Ecto neural progenitor cell (in vitro differentiated cells): ENCODE measurements at places on chromosomes 16 and 17.

DNA sequence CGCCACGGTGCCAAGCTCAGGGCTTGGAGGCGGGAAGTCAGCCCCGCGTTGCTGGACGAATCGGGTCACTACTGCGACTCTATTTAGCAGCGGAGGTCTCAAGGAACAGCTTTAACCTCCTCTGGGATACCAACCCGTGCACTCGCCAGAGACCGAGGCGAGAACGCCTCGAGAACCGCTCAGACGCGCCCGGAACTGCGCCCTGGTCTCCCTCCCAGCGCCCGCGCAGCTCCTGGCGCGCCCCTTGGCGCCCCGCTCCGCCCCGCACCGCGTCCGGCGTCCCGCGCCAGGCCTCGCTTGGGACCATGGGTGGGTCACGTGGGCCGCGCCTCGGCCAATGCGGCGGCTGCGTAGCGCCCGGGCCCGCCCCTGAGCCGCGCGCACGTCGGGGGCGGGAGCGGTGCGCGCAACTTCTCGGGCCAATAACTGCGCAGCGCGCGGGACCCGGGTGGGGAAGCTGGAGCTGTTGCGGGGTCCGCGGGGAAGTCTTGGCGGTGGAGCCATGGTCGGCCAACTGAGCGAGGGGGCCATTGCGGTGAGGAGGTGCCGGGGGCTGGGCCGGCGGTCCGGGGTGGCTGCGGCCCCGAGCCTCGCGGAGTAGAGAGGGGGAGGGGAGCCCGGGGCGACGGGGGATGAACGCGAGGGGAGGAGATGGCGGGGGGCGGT lies at the start of the genes RPA1 and SMYD4:
TSS of gene RPA1 (plus strand) at position 414 of the 666 bp plus-strand sequence. CDS start at position 503, 89 bp downstream.
TSS of gene SMYD4 (minus strand) at position 311 of the 666 bp plus-strand sequence. CDS start 1,908 bp downstream, outside the sequence.
- peak; percentile 96 for DNase-seq

GRCh38 chr17:82330322-82331239 lies 3.0 kb downstream of the SECTM1 start:
- DNase-seq = no peak

DNA sequence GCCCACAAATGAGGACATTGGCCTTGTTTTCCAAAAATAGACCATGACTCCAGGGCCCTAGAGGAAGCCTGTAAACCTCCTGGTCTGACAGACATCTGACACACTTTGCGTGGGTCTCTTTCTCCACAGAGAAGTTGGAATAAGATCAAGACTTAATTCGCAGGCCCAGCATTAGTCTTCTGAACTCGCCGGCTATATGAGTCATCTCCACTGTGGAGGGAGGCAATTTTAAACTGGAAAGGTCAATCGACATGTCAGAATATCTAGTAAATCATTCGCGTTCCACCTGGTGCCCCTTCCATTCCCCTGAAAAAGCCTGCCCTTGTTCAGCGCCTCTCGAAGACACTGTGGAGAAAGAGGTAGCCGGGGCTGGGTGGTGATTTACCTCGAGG lies 140.1 kb downstream of the CLEC16A start:
- DNase-seq = no peak

GRCh38 chr17:60154616-60155426 lies 5.0 kb downstream of the CA4 start:
- peak; percentile 54 for DNase-seq

- no peak for DNase-seq
Observed at GRCh38 chr17:80034791-80035686, 633 bp downstream of the TBC1D16 start.

DNA sequence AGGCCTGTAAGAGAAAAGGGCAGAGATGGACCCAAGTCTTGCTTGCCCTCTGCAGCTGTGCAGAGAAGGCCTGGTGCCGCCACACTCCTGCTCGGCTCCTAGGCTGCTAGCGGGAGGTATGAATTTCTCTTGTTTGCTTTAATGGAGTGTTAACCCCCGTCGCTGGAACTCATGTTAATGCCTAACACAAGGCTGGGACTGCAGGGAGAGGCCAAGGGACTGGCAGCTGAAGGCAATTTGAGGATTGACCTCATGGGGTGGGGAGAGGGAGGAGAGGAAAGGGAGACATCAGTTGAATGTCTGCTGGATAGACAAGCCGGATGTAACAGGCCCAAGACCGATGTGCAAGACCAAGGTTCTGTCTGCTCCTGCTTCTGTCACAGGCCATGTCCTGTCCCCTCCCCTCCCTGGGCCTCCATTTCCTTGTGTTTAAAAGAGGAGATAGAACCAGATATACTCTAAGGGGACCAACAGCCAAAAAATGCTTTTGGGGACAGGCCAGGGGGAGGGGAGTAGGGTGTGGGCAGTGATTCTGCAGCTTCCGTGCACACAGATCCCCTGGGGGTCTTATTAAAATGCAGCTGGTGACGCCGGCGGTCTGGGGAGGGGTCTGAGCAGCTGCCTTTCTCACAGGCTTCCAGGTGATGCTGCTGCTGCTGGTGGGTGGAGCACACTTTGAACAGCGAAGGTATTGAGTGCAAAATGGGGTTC lies 46.7 kb upstream of the TBX2 start:
- no peak for DNase-seq

GRCh38 chr17:20968913-20969616 lies 73.7 kb downstream of the USP22 start:
- DNase-seq = no peak

DNA sequence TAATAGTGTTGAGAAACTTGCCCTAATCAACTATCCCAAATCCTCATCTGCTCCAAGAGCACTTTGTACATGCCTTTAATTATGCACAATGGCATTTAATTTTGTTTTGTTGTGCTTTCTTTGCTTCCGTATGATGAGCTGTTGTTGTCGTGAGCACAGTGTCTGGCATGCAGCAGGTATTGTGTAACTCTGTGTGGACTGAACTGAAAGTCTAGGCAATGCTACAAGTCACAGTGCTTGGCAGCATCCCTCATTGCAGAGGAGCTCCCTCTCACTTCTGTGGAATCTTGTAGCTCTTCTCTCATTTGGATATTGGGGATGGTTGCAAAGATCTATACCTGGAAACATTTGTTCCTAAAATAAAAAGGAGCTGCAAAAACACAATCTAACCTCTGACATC lies 502.2 kb upstream of the CA10 start:
- DNase-seq = no peak

- no peak for DNase-seq
Observed at GRCh38 chr17:609232-609810, 105.3 kb downstream of the VPS53 start.

DNA sequence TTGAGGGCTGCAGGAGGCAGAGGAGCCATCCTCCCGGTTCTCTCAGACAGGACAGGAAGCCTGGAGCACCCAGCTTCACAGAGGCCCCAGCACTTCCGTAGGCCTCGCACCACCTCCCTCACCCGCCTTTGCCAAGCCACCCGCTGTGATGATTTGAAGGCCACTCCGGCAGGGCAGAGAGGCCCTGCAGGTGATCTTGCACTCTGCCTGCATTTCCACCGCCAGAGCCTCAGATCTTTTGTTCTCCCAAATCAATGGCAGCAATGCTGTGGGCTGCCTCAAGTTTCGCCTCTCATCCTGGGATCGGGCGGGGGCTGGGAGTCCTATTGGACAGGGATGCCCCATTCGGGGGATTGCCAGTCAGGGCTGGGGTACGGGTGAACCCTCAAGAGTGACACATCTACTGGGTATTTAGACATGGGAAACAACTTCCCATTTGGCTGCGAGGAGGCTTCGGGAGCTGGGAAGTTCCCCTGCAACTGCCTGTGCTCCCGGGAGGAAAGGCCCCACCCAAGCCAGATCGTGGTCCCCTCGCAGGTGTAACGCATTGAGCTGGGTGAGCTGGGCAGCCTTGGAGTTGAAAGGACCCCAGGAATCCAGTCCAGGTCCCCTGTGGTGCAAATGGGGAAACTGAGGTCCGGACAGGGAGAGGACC lies 34.8 kb upstream of the PEMT start:
- DNase-seq = peak; percentile 66

- DNase-seq = no peak
Observed at GRCh38 chr17:41618341-41619035, 5.9 kb downstream of the KRT17 start.

GRCh38 chr16:15502041-15502725 lies 67.8 kb downstream of the BMERB1 start:
- no peak for DNase-seq

- no peak for DNase-seq
Observed at GRCh38 chr17:8628172-8628571, 2.4 kb downstream of the MYH10 start.

- DNase-seq = peak; percentile 67
Observed at GRCh38 chr17:40364121-40364861, at the start of gene GJD3. TSS of gene GJD3 (minus strand) at chr17:40364737. CDS start at chr17:40363815, 922 bp downstream.

GRCh38 chr17:60079401-60080243 lies 901 bp upstream of the HEATR6 start:
- peak; percentile 45 for DNase-seq

DNA sequence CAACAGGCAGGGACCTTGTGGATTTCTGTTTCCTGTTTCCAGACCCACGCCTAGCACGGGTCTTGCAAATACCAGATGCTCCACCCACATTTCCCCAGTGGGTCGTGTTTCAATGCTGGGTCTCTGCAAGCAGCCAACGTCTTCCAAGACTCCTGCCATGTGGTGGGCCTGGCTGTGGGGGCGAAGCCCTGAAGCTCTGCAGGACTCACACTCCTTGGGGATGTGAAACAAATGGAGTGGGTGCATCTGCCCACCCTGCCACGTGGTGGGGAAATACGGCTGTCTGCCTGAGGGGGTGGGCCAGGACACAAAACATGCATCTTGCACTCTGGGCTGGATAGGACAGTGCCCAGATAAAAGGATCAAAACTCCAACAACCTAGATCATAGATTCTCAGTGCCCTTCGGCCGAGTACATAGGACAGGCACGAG lies 32.6 kb downstream of the FA2H start:
- no peak for DNase-seq

- peak; percentile 47 for DNase-seq
Observed at GRCh38 chr16:51268237-51268636, 117.2 kb upstream of the SALL1 start.

GRCh38 chr17:7850701-7851437 lies 4.0 kb upstream of the TMEM88 start:
- peak; percentile 53 for DNase-seq

GRCh38 chr17:32349503-32349853 lies 479 bp upstream of the ZNF207 start:
- DNase-seq = no peak

DNA sequence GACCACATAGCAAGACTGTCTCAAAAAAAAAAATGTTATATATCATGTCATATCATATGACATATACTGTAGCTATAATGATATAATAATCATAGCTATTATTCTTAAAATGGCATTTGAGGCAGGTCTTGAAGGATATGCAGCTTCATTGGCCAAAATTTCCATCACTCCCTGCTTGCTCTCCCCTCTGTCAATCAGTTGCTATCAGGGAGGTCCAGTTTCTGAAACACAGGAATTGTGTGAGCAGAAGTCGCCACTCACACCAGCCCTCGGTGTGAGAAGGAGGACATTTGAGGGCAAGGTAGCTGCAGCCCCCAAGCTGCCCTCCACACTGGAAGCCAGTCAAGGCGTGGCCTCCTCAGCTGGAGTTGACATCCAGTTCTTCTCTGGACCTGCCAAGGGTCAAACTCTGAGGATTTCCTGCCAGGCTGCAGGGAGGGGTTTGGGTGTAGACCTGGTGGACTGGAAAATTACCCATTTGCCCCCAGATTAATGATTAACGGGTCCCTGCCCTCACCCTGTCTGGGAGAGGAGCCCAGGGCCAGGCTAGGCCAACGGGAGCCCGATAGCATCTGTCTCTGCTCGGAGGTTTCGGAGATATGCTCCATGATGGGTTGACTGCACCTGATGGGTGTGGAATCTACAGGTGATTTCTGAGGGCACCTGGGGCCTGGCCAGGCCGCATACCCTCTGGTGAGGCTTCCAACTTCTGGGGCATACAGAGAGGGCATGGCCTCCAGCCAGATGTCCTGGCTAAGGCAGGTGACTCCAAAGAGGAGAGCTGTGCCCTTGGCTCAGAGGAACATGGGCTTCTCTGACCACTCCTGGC lies 18.8 kb downstream of the WNT9B start:
- no peak for DNase-seq

DNA sequence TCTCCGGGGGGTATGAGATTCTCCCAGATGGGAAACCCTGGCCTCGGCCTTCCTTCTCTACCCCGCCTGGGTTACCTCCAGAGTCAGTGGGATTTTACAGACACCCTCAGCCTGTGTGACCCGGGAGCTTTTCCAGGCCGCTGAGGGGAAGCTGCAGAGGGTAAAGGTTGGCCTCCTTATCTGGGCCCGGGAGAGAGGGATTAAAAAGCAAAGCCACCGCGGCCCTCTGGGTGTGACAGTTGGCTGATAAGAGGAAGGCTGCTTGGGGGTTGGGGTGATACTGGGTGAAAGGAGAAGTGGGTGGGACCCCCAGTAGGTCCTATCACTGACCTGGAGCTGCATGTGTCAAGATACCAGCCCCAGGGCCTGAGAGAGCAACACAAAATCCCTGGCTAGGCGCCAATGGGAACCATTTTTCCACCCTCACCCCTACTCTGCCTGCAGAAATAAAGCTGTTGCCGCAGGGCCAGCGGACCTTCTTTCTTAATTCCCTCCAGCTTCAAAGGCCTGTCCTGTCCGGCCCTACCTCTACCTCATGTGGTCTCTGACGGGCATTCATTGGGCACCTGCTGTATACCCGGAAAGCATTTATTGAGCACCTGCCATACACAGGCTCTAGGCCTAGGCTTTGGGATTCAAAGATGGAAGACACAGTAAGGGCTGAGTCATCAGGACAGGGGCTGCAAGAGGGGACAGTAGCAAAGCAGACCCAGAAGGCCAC lies 77.6 kb upstream of the GSE1 start:
- no peak for DNase-seq

DNA sequence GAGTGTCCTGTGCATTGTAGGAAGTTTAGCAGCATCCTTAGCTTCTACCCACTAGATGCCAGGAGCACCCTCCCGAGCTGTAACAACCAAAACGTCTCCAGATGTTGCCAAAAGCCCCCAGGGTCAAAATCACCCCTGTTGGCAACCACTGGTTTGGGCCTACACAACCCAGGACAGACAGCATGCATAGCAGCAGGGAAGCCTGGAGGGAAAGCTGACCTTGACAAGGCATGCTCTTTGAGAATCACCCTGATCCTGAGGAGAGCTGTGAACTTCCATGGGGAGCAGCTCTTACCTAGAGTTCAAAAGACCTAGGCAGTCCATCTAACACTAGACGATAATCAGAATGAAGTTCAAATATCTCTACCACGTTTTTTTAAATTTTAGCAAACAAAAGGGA lies 9.2 kb downstream of the SKAP1 start:
- no peak for DNase-seq

DNA sequence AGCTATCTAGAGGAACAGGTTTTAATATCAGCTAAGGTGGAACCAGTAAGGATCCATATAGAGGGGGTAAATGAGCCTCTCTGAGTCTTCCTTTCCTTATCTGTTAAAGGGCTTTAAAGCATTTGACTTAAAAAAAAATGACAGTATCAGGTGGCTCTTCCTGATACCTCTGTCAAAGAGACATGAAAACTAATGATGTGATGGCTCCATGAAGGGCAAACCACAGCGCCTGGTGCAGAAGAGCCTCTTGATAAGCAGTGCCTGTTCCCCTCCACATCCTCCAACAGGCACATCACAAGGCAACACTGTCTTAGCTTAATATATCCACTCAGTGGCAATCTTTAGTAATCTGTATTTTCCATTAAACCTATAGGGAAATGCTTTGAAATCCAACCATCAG lies 68.9 kb downstream of the USP31 start:
- DNase-seq = no peak

- no peak for DNase-seq
Observed at GRCh38 chr17:51352798-51353197, 92.5 kb downstream of the UTP18 start.
